ENCODE measurements at places on chromosomes 1 and 21.

- no peak for DNase-seq
These were observed 24.4 kb upstream of the EFNA1 start for GRCh38 chr1:155103325-155103724.

GRCh38 chr1:110089561-110090275 is 19.2 kb upstream of the ALX3 start:
- DNase-seq: peak; percentile 28

DNA sequence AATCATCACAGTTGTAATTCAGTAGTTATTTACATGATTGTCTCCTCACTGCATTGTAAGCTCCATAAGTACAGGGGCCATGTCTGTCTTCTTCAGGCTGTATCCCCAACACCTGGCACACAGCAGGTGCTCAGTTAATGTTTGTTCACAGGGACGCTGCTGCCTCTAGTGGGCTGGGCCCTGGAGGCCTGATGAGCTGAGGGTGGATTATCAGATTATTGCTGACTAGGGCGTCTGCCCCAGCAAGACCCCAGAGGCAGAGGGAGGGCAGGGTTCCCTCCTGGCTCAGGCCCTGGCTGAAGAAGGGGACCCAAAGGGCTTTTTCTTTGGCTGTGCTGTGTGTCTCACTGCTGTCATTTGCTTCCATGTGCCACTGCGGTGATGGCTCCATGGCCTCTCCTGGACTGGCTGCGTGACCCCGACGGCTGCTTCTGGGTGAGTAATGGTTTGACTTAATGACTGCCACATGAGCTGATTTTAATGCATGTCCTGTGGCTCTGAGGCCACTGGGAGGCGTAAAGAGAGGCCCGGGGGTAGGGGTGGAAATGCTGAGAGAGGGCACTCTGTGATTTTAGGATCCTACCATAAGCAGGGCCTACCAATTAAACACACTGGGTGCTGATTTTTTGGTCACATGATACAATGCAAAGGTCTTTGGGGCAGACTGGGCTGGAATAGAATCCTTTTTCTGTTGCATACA is 20.8 kb upstream of the EPB41 start:
- peak; percentile 83 for DNase-seq

GRCh38 chr1:41046347-41046775 is 24.8 kb upstream of the SLFNL1 start:
- DNase-seq: no peak

DNA sequence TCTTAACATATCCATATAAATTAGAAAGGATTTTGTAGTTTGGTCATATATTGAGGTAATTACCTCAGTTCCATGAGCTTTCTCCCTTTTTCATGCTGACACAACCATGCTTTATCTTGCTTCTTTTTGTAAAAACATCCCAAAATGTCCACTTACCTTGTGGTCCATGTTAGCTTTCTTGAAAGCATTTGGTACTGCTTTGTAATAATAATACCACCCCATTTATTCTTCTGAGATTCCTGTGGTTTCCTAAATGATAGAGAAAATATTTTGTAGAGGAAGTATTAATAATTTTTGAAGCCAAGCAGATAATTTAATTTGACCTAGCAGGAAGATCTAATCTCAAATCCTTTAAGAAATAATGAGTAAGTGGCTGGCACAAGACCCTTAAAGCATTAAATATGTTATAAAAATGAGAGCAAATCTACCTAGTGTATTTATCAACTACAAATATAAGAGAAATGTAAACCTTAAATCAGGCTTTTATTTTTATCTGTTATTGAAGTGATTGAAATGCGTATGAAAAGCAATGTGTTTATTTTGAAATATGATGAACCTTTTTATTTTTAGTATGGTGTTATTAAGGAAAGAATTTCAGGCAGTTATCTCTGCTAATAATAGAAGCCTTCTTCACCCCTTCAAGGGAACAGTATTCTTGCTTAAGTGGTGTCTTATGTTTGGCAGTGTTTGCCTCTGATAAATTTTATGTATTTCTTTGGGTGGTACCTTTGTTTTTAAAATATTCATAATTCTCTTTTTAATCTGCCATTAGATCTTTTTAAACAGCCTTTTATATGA is 9.2 kb downstream of the PRKAA2 start:
- no peak for DNase-seq

DNA sequence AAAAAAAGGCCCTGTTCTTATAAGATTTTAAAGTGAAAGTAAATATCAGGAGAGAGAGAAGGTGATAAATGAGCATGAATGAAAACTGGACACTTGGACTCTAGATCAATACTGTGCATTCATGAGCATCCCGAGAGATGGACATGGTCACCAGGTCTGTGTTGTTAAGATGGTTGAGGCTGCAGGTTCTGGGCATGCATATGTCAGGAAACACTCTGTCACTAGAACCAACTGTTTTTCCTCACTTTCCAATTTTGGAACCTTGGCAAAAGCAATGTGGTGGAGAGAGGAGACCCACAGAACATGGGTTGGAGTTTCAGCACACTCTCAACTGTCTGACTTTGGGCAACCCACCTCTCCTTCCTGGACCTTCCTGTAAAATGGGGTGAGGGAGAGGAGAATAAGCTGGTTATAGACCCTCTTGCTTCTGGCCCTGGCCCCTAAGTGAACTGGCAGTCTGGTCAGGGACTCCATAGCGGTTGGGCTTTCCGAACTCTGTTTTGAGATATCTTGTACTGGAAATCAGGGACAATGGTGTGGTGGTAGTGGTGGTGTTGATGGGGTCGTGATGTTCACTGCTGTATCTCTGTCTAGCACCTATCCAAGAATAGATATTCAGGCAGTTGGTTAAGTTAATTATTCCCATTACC is 4.2 kb downstream of the MAN1C1 start:
- no peak for DNase-seq

GRCh38 chr1:44808938-44809917 is 905 bp downstream of the BTBD19 start:
- peak; percentile 83 for DNase-seq

- DNase-seq: no peak
These were observed 43.0 kb downstream of the CRB1 start for GRCh38 chr1:197311081-197311480.

- no peak for DNase-seq
These were observed 18.9 kb upstream of the COL6A2 start for GRCh38 chr21:46078978-46079351.

- no peak for DNase-seq
These were observed 55.8 kb downstream of the GNG12 start for GRCh38 chr1:67777440-67777839.

DNA sequence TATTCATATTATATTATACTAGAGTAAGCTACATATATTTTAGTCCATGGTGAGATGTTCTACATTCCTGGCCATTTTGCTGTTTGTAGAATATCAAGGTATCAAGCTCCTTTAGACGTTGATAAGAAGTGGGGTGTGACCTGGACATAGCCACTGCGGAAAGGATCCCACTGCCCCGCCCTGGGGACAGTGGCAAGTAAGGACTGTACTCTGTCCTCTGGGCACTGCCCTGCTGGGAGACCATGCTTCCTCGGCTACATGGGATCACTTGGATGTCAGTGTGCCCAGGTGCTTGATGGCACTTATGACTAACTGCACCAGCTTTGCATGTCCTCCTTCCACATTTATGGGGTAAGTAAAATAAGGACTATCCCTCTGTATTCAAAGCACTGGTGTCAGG is 46.3 kb upstream of the NTPCR start:
- DNase-seq: no peak

- peak; percentile 38 for DNase-seq
These were observed 1.1 kb downstream of the DFFB start for GRCh38 chr1:3858231-3858981.

- peak; percentile 92 for DNase-seq
These were observed 74.2 kb upstream of the MACF1 start for GRCh38 chr1:39130325-39130724.

- no peak for DNase-seq
These were observed 85.3 kb downstream of the MATN1 start for GRCh38 chr1:30638086-30638485.

DNA sequence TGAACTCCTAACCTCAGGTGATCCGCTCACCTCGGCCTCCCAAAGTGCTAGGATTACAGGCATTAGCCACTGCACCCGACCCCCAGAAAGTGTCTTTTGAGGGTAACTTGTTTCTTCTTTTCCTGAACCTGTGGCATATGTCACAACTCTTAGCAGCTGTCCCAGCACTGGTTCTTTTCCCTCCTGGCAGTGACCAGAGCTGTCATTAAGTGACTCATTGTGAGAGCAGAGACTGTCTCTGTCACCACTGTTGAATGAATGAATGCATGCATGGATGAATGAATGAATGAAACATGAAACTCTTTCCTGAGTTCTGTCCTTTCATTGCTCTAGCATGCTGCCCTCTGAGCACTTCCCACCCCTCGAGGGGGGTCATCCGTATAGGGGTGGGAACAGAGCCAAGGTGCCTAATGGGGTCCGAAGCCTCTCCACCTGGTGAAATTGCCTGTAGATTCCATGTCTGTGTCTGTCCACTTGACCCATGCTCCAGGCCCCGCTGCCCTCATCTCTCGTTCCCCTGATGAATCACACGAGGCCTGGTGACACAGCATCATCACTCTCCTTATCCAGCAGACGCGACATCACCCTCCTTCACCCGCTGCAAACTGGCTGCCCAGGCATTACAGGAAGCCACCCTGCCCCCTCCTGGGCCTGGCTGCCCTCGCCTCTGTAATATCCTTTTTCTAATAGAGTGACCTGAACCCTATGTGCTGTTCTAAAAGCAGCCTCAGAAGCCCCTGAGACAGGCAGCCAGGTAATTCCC is 75.0 kb downstream of the IGSF21 start:
- DNase-seq: peak; percentile 1

GRCh38 chr1:34188418-34188817 is 11.7 kb downstream of the C1orf94 start:
- DNase-seq: no peak

- DNase-seq: peak; percentile 100
These were observed 73.3 kb downstream of the HSF2BP start for GRCh38 chr21:43585924-43586413.

DNA sequence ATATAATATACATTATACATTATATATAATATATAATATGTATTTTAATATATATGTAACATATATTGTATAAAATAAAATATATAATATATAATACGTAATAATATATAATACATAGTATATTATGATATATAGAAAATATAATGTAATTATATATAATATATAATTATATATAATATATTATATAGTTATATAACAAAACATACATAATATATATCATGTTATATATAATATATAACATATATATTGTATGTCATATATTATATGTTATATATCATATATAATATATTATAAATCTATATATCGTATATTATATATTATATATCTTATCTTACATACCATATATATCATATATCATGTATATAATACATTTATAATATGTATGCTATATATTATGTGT is 248.2 kb upstream of the TPTE start:
- no peak for DNase-seq

DNA sequence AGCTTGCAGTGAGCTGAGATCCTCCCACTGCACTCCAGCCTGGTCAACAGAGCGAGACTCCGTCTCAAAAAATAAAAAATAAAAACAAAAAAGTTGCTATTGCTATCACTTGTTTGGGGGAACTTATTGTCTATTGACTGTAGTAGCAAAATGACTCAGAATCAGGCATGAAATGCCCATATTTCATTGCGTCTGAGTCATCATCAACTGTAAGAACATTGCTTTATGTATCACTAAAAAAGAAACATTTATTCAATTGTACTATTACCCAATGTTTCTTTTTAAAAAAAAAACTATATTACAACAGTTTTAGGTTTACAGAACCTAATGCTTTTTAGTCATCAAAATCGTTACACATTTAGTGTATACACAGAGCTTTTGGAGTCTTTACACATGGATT is 91.0 kb upstream of the FMN2 start:
- DNase-seq: peak; percentile 68

GRCh38 chr1:212412374-212412773 is 2.3 kb downstream of the PACC1 start:
- no peak for DNase-seq

DNA sequence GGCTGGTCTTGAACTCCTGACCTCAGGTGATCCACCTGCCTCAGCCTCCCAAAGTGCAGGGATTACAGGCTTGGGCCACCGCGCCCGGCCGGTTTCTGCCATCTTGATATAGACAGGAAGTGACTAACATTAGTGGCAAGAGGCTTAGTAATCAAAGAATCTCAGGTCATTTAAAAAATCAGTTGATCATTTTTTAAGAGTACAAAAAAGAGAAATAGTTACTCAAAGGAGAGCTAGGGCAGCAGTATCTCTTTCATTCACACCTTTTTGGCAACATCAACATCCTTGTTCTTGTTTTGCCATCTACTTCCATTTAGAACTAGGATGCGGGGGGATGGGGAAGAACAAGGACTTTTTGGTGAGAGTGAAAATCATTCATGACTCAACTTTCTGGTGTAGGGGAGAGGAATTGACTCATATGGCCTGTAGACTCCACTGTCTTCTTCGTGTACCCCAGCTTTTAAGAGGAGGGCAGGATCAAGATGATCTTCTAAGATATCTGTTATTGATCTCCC is 8.8 kb downstream of the FCRLB start:
- DNase-seq: peak; percentile 78

- peak; percentile 66 for DNase-seq
These were observed 132.6 kb downstream of the DHRS3 start for GRCh38 chr1:12485231-12486058.

DNA sequence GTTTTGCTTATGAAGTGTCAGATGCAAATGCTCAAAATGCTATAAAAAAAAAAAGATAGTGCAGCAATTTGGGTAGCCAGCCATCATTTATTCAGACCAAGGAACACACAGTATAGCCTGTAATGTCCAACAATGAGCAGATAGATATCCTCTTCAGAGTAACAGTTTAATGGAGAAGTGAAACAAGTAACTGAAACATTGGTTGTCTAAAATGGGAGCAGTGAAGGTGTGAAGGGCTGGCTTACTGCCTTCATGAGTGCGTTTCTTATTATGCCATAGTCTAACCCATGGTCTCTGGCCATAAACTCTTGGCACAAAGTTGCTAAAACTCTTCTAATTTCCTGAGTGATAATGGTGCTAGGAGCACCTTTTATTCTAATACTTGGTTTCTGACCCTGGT is 11.4 kb downstream of the RGS5 start:
- no peak for DNase-seq

GRCh38 chr1:163195728-163196448 is 6.8 kb downstream of the RGS5 start:
- DNase-seq: no peak

- peak; percentile 75 for DNase-seq
These were observed 34.0 kb downstream of the ST6GALNAC5 start for GRCh38 chr1:76901158-76901767.

DNA sequence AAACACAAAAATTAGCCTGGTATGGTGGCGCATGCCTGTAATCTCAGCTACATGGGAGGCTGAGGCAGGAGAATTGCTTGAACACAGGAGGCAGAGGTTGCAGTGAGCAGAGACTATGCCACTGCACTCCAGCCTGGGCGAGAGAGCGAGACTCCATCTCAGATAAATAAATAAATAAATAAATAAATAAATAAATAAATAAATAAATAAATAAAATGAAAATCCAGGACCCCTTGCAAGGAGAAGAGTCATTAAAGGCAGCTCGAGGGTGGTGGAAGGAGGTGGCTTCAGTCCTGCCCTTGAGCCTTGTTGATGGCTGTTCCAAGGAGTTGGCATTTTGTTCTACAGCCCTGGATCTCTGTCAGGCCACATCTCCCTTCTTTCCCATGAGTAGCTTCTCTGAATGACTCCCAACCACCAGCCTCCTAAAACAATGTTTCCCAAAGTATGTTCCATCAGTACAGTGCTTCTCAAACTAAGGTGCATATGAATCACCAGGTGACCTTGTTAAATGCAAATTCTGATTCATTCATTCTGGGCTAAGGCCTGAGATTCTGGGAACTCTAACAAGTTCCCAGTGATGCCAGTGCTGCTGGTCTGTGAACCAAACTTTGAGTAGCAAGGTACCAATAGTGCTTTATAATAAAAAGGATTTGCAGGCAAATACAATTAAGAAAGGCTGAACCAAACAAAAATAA is 99.0 kb downstream of the KCNN3 start:
- no peak for DNase-seq

All from EH (cell line).